ENCODE measurements at places on chromosomes 1 and 21. TPM values are rescaled to one million over a fixed set of nuclear protein-coding genes. Genes with fewer than 3 reads are reported as not detected.

OR2T35 gene
- not detected for total RNA-seq

FCGR2B gene
- not detected for total RNA-seq

OSCP1 gene
- total RNA-seq = 7.0 TPM

LCE1B gene
- total RNA-seq = not detected

FMO5 gene
- 0.39 TPM for total RNA-seq

OR2L8 gene
- not detected for total RNA-seq

RXRG gene
- total RNA-seq = not detected

CLDN17 gene
- total RNA-seq = not detected

PKLR gene
- not detected for total RNA-seq

CFHR2 gene
- not detected for total RNA-seq

GPR161 gene
- 15.0 TPM for total RNA-seq

HNRNPR gene
- total RNA-seq = 151 TPM

KRTAP19-3 gene
- total RNA-seq = not detected

GBP6 gene
- total RNA-seq = not detected

HMGCS2 gene
- total RNA-seq = not detected

GNAT2 gene
- 0.09 TPM for total RNA-seq

KRTAP10-1 gene
- total RNA-seq = not detected

VHLL gene
- total RNA-seq = not detected

PDPN gene
- not detected for total RNA-seq

SLC6A9 gene
- total RNA-seq = 13.4 TPM

AJAP1 gene
- total RNA-seq = not detected

MR1 gene
- total RNA-seq = 6.2 TPM

RYR2 gene
- total RNA-seq = 0.10 TPM

RPS27 gene
- total RNA-seq = 4,379 TPM

KMO gene
- total RNA-seq = 0.53 TPM

SLC1A7 gene
- total RNA-seq = not detected

B4GALT2 gene
- total RNA-seq = 66.8 TPM

SPATA6 gene
- total RNA-seq = 1.3 TPM

PWP2 gene
- 3.2 TPM for total RNA-seq

DCDC2B gene
- total RNA-seq = not detected

SLC44A3 gene
- 1.6 TPM for total RNA-seq

ARHGEF16 gene
- 5.1 TPM for total RNA-seq

CD5L gene
- total RNA-seq = not detected

GBP3 gene
- total RNA-seq = 2.4 TPM

FCRL6 gene
- not detected for total RNA-seq

FAM163A gene
- total RNA-seq = not detected

ALDH9A1 gene
- 46.9 TPM for total RNA-seq

AKR7A3 gene
- total RNA-seq = 0.06 TPM

SPTA1 gene
- not detected for total RNA-seq
